IgD-negative memory B cell (primary cell): ENCODE measurements at places on chromosomes 3 and 15. TPM values are rescaled to one million over a fixed set of nuclear protein-coding genes. Genes with fewer than 3 reads are reported as not detected.

The GP9 gene
- 4.3 TPM for polyA plus RNA-seq

The FEZF2 gene
- polyA plus RNA-seq, result not detected

The NDUFB4 gene
- polyA plus RNA-seq, result 238 TPM

The HRH1 gene
- polyA plus RNA-seq, result not detected

The RPP25 gene
- polyA plus RNA-seq, result 4.9 TPM

The GPR171 gene
- polyA plus RNA-seq, result 1.1 TPM

The MUC4 gene
- polyA plus RNA-seq, result 0.01 TPM

The GCSAM gene
- 34.0 TPM for polyA plus RNA-seq

The KLHL40 gene
- not detected for polyA plus RNA-seq

The FES gene
- polyA plus RNA-seq, result 7.7 TPM

The TMEM212 gene
- not detected for polyA plus RNA-seq

The MESD gene
- 21.9 TPM for polyA plus RNA-seq

The BAHD1 gene
- polyA plus RNA-seq, result 2.3 TPM

The ANKRD63 gene
- polyA plus RNA-seq, result not detected

The DNAJA4 gene
- polyA plus RNA-seq, result 4.7 TPM

The TEX55 gene
- polyA plus RNA-seq, result not detected

The GUCA1C gene
- not detected for polyA plus RNA-seq

The PLCH1 gene
- polyA plus RNA-seq, result not detected

The CP gene
- 0.24 TPM for polyA plus RNA-seq

The SNTN gene
- not detected for polyA plus RNA-seq

The ENTPD3 gene
- 0.21 TPM for polyA plus RNA-seq

The TNK2 gene
- 6.1 TPM for polyA plus RNA-seq

The UBAP1L gene
- 0.26 TPM for polyA plus RNA-seq

The RTP1 gene
- polyA plus RNA-seq, result not detected
